ENCODE measurements at places on chromosomes 6 and 20.

GRCh38 chr20:64236137-64237088, 19.1 kb upstream of the PCMTD2 start:
- DNase-seq: no peak

DNA sequence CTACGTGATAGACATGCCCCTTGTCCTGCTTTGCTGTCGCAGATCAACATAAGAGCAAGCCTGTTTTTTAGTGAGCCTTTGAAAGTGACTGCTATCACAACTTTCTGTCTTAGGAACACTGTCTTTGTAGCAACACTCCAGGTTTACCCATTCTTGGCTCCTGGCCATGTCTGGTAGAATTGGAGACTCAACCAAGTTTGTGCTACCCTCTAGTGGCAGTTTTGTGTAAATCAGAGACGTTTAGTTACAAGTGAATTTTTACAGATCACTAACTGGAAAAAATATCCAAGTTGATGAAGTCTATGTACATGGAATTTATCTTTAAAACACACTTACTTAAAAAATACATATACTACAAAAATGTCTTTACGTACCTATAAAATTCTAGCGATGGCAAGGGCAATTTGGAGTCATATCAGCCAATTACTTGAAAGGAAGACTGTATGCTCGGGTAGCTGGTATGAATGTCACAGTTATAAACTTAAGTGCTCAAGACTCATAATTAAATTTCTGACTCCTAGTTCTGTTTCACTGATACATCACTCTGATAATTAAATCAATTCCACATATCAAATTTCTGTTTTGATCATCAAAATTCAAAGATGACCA, 101.4 kb downstream of the ADGB start:
- DNase-seq: peak; percentile 92

DNA sequence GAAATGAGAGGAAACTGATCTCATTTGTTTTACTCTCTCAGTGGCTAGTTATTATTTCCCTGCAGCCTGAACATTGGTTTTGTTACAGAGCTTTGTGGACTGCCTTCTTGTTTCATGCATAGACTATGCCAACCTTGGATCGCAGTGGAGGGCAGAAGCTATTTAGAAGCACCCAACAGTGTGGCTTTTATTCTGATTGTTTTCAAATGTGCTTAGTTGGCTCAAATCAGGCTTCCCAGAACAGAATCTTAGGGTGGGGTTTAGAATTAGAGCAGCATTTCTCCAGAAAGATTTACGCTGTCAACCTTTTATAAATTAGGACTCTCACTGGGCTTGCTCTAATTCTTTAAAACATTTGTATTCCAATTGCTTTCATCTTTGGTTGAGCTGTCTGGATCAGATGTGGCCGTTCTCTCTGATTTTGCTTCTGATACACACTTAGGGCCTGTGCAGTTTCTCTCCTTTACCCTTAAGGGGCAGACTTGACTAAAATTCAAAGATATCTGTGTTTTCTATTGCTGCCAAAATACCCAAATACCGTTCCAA, 210.3 kb downstream of the BCKDHB start:
- no peak for DNase-seq

DNA sequence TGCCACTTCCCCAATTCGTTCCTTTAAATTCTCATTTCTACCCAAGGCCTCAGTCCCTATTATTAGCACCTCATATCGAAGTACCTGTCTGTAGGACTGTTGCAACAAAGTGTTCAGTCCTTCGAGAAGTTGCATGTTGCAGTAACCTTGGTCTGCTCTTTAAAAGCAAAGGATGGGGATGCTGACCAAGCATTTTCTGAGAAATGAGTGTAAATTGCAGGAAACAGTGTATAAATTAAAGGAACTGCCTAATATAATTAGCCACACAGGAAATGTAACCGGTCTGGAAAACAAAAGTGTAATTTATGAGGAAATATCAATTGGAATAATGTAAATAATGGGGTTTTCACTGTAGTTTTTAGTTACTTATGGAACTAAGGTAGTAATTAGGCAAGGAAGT, 261.9 kb upstream of the ARID1B start:
- no peak for DNase-seq

- no peak for DNase-seq
Observed at GRCh38 chr20:57999465-58000111, 228.9 kb downstream of the ANKRD60 start.

DNA sequence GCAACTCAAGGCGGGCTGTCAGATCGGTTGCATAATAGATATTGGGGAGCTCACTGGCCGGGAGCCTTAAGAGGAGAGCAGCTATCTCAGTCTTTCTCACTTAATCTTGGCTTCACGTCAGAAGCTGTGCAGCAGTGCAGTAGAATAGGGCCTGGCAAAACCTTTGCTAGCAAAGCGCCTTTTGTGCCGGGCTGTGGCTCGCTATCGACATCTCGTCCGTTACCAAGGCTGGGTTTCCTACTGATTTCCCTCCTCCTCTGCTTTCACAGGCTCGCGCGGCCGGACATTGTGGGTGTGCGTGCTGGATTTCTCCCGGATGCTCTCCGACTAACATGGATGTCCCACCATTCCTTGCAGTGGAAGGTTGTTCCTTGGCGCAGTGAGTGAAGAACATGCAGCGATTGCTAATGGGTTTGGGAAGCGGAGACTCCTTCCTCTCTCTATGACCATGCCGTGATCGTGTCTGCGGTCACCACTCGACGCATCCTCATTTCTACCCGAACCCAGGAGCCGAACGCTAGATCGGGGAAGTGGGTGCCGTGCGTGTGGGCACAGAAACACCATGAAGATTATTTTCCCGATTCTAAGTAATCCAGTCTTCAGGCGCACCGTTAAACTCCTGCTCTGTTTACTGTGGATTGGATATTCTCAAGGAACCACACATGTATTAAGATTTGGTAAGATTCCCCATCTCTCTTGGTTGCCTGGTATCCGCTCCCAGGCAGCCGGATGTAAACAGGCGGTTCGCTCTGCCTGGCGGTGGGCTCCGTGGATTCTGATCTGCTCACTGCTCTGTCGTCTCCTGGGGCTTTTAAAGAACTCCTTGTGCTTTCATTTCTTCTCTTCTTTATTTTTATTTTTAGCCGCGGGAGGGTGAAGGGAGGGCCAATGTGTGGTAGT, 5.5 kb downstream of the GRIK2 start:
- DNase-seq: no peak

Data from OCI-M1 (cell line).